ENCODE measurements at places on chromosomes 11 and 22.

- DNase-seq, result no peak
Observed at GRCh38 chr11:3000032-3000961, 8.2 kb upstream of the NAP1L4 start.

- peak; percentile 72 for DNase-seq
Observed at GRCh38 chr11:59172345-59173079, 580 bp downstream of the DTX4 start.

DNA sequence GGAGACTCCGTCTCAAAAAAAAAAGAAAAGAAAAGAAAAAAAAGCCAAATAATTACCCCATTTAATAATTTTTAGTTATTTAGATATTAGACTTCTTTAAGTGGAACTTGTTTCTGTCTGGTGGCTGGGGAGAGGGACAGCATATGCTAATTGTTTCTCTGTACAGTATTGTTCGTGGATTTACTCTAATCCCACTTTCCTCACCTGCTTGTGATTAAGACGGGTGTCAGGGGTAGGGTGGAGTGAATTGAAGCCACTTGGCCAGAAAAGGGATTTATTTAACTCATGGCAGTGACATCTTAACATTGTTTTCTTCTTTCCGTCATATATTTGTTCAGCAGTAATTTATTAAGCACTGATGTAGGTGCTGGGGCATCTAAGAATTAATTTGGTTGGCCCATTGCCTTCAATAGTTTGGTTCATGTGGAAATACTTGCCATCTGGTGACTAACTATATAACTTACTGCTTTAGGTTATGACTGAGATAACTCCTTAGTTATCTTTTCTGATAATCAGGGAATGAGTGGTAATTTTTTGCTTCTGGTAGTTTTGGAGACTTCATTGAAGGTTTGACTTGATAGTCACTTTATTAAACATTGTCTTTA lies 4.6 kb downstream of the TNRC6B start:
- no peak for DNase-seq

GRCh38 chr11:9269492-9270013 lies 4.4 kb upstream of the DENND5A start:
- no peak for DNase-seq

GRCh38 chr11:87347441-87347840 lies 309.7 kb downstream of the TMEM135 start:
- no peak for DNase-seq

DNA sequence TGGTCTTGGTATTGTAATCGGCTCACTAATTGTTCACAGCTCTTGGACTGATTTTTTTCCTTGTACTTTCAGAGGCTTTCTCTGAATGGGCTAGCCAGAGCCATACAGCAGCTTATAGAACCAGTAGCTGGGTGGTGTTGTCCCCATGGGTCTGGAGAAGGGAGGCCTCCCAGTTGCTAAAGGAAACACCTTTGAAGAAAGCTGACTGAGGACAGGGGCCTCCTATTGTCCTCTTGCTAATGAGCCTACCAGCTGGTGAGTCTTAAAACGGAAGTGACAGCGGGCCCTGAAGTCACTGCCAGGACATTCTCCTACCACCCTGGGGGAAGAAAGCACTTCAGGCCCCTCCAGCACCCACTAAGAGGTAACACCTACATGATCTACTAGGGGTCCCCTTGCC lies 9.9 kb downstream of the FADS3 start:
- DNase-seq, result no peak

- no peak for DNase-seq
Observed at GRCh38 chr11:37532271-37532670, 934.2 kb upstream of the RAG2 start.

GRCh38 chr11:132718711-132719671 lies 813.3 kb downstream of the OPCML start:
- DNase-seq, result no peak

- no peak for DNase-seq
Observed at GRCh38 chr11:17075506-17075905, 2.0 kb downstream of the RPS13 start.

DNA sequence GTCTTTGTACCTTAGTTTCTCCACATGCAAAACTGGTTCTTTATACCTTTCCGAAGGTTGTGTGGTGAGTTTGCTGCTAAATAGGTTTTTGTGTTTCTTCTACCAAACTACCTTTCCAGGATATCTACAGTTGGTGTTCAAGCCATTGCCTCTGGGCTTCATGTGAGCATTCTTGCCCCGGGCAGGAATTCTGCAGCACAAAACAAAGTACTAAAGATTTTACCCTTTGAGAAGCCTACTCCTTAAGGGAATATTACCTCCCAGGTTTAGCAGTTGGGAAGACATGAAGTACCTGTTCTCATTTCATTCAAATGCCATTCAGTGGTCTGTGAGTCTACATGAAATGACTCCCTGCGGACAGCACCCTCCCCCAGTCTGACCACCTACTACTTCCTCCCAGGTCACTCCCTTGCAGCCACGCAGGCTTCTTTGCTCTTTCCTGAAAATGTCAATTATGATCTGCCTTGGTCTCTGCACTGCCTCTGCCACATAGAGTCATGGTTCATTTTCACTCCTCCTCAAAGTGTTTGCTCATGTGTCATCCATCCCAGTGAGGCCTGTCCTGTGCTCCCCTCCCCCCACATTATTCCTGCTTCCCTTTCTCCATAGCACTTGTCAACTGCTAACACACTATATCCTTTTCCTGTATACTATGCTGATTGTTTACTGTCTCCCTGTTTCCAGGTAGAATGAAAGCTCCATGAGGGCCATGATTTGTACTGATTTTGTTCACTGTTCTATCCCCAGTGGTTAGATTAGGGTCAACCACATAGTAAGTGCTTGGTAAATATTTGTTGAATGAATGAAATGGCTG lies 36.9 kb downstream of the PACS1 start:
- no peak for DNase-seq

DNA sequence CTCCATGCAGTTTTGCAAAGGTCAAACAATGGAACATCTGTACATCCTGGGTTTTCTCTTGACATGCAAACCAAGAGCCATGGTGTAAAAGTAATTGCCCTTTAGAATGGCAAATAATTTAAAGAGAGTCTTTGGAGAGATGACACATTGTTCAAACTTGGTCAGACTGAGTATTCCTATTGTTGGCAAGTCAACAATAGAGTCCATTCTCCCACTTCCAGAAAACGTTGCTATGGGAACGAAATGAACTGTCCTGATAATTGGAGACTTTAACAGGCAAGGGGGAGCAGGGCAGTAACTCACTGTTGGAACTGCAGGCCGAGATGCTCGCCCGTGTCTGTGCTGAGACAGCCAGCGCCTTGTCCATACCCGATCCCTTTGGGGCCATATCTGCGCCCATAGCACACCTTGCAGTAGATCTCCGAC lies 13.9 kb downstream of the CSRP3 start:
- DNase-seq, result no peak

DNA sequence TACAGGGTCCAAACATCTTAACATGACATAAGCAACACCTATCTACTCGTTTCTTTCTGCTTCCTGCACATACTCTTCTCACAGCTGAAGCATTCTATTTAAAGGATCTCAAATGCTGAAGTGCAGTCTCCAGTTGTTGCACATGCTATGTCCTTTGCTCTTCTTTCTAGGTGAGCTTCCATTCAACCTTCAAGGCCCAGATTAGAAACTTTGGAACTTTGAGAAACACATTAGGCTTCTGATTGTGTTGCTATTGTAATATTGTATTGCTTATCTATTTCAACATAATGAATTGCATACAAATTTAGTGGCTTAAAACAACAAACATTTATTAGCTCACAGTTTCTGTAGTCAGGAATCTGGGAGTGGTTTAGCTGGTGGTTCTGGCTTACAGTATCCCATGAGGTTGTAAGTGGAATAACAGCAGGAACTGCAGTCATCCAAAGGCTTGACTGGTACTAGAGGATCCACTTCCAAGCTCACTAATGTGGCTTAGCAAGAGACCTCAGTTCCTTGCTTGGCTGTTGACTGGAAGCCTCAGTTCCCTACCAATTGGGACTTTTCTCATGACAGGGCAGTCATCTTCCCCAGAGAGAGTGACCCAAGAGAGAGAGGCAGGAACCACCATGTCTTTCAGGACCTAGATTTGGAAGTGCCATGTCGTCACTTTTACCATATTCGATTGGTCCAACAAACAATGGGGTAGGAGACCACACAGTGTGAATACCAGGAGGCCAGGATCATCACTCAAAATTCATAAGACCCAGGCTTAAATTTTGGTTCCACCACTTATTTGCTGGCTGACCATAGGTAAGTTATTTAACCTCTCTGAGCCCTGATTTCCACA lies 27.2 kb upstream of the RASSF10 start:
- DNase-seq, result no peak

- no peak for DNase-seq
Observed at GRCh38 chr11:95344932-95345642, 114.1 kb upstream of the SESN3 start.

DNA sequence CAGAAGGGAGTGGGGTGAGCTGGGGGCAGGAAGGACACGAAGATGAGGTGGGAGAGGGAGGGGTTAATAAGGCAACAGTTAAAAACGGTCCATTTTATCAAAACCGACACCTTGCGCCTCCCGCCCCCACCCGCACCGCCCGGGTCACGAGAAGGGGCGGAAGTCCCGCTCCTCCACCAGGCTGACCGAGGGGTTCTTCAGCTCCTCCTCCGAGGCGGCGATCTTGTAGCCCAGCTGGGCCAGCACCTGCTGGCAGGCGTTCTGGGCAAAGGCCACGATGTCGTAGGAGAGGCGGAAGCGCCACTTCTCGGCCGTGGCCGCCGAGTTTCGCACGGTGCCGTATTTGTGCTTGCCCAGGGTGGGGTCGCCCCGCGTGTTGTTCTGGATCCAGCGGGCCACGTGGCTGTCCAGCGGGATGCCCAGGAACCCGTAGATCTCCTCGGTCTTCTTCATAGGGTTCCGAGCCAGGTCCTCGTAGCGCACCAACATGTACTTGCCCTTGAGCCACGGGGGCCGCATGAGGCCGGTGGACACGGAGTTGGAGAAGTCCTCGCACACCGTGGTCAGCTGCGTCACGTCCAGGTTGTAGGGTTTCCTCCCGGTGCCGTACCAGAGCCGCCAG lies 15.8 kb downstream of the CHST1 start:
- DNase-seq, result peak; percentile 37

GRCh38 chr22:38204784-38205183 lies 3.0 kb downstream of the MAFF start:
- no peak for DNase-seq

GRCh38 chr22:17703811-17704210 lies 65.3 kb downstream of the BCL2L13 start:
- no peak for DNase-seq

GRCh38 chr11:124759266-124760204 lies 2.6 kb downstream of the ESAM start:
- no peak for DNase-seq

DNA sequence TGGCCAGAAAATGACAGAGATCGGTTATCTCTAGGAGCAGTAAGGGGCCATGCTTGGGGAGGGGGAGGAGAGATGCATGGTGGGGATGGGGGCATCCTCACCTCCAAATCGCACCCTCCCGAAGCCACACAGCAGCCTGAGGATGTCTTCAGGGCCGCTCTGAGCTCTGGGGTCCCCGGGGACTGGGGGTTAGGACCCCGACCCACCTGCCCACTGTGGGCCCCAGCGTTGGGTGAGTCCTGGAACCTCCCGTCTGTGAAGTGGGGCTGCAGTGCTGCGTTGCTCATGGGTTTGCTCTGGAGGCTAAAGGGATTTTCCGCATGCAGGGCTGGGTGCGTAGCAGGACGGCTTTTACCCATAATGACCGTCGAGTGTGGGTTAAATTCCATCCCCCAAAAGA lies 1046.3 kb downstream of the BRD1 start:
- DNase-seq, result no peak

- peak; percentile 76 for DNase-seq
Observed at GRCh38 chr11:78420255-78420764, 2.7 kb upstream of the GAB2 start.

DNA sequence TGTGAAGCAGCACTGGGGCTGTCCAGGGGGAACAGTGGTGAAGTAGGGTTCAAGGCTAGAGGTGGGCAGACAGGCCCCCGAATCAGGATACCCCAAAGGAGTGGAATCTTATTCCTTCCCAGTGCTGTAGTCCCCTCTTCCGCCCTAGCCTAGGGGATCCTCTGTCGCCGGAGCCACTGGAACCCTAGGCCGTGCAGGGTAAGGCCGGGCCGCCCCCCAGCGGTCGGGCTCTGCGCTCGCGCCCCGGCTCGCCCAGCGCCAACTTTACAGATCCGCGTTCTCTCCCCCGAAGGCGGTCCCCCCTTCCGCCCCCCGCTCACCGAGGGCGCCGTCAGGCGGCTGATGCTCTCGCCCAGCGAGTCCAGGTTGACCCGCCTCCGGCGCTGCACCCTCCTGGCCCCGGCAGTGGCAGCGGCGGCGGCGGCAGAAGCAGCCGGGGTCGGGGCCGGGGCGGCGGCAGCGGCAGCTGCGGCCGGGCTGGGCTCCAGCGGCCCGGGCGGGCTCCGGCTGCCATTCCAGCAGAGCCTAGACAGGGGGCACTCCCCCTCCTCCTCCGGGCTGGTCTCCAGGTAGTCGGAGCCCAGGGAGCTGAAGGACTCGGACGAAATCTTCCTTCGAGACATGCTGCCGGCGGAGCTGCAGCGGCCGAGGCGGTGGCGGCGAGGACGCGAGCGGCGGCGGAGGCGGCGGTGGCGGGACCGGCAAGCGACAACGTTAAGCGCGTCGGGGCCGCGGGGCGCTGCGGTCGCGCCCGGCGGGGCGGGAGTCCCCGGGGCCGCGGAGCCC lies 650 bp downstream of the GUCY1A2 start:
- peak; percentile 88 for DNase-seq

DNA sequence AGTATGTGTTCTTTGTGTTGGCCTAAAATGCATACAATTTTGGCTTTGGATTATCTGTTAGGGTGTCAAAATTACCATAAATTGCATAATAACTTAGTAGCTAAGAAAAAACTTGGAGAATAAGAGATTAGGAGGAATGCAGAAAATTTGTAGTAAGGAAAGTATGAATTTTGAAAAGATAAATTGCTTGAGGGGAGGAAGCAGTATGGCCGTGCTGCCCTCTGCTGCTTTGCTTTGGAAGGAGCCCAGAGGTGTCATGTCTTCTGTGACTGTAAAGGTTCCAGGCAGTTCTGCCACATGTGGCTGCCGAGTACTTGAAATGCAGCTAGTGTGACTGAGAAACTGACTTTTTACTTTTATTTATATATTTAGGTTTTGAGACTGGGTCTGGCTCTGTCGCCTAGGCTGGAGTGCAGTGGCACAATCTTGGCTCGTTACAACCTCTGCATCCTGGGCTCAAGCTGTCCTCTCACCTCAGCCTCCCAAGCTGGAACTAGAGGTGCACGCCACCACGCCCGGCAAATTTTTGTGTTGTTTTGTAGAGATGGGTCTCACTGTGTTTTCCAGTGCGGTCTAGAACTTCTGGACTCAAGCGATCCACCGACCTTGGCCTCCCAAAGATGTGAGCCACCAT lies 1.8 kb downstream of the ADSL start:
- no peak for DNase-seq

GRCh38 chr22:39728236-39728860 lies 157.8 kb downstream of the CACNA1I start:
- no peak for DNase-seq

DNA sequence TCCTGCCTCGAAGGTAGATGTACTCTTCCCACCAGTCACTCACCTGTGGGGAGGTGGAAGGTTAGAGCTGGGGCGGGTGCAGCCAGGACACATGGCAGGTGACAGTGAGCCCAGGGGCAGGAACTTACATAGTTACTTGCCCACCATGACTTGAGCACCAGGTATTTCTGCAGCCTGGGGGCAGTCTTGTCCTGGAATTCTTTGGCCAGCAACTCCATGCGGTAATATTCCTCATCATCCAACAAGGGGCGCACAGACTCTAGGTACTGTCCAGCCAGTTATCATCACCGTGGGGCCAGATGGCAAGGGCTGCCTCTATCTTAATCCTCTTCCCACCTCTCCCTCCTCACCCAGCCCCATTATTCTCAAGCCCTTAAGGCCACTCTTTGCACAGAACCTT lies 2.2 kb downstream of the CPT1B start:
- DNase-seq, result no peak

Data from H1 (cell line).